ENCODE measurements at places on chromosomes 4 and X.

- no peak overlapping the region for H3K4me3 ChIP-seq
- no peak overlapping the region for H3K27ac ChIP-seq
- no peaks in the 10 kb centered on the region for H3K36me3 ChIP-seq
- no peaks in the 10 kb centered on the region for H3K27me3 ChIP-seq
These were observed 226.1 kb upstream of the KCNIP4 start for GRCh38 chr4:22174640-22175039.

GRCh38 chrX:6679988-6680387 is 145.1 kb upstream of the VCX3A start:
- no peaks in the 10 kb centered on the region for H3K36me3 ChIP-seq
- H3K27me3 ChIP-seq, result no peaks in the 10 kb centered on the region
- no peak overlapping the region for H3K27ac ChIP-seq
- peaks cover 9% of the 10 kb centered on the region for H3K4me1 ChIP-seq
- H3K4me3 ChIP-seq, result no peak overlapping the region
- no peak for DNase-seq

DNA sequence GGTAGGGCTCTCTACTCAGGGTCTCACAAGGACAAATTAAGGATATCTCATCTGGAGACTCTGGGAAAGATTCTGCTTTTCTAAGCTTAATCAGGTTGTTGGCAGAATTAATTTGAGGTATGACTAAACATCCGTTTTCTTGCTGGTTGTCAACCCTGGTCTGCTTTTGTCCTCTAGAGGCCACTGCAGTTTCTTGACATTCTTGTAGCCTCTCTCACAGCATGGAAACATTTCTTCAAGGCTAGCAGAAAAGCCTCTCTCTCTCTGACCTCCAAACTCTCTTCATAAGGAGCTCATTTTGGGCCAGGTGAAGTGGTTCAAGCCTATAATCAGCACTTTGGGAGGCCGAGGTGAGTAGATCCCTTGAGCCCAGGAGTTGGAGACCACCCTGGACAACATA is 749.5 kb upstream of the PCDH7 start:
- H3K4me1 ChIP-seq, result no peaks in the 10 kb centered on the region
- no peak overlapping the region for H3K27ac ChIP-seq

DNA sequence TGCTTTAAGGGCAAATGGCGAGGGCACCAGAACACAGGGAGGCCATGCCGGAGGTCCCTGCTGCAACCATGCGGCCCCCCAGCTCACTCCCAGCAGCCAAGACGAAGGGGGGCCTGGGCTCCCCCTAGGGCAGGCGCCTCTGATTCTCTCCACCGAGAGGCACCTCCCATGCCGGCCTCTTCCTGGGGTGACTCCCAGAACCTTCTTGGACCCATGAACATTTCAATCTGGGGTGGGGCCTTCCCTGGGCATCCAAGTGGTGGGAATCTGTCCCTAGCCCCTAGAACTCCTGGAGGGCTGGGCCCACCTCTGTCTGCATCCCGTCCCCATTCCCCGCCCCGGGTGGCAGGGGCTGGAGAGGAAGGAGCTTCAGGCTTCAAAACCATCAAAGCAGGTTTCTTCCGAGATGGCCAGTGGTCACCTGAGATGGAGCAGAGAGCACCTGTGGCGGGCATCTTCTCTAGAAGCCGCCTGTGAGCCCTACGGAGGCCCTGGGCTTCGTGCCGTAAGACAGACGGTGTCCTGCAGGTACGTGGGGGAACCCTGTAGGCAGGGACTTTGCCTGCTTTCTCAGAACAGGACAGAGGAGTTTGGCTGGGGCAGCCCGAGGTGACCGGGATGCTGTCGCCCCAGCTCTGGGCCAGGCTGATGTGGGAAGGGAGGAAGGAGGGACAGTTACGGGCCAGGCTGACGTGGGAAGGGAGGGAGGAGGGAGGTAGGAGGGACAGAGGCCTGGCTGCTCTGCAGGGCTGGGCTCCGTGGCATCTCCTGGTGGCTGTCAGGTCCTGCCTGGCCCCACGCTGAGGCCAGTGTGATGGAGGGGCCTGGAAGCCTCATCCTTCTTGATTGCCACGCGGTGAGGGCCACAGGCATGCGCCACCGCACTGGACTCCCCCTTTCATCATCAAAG is 6.8 kb upstream of the SLC25A6 start:
- DNase-seq, result no peak
- H3K27ac ChIP-seq, result no peak overlapping the region
- no peak overlapping the region for H3K4me3 ChIP-seq
- H3K4me1 ChIP-seq, result peaks cover 16% of the 10 kb centered on the region

DNA sequence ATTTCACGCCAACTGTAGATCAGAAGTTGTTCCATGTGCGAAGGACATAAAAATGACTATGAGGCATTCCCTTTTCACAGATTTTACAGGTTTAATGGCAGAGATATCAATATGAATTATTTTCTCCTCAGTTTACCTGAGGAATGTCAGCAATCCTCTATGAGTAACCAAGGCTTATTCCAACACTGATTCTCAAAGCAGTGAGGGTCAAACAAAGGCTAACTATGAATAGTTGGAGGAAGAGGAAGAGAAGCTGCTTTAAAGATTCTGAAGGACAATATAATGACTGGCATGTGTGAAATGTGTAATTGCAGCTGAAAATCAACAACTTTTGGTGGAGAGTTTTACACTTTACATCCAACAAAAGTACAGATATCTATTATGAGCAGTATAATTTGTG is 29.1 kb downstream of the NAF1 start:
- no peak overlapping the region for H3K27ac ChIP-seq
- H3K36me3 ChIP-seq, result peaks cover 78% of the 10 kb centered on the region
- no peak for DNase-seq
- H3K4me1 ChIP-seq, result no peaks in the 10 kb centered on the region
- no peaks in the 10 kb centered on the region for H3K27me3 ChIP-seq
- H3K4me3 ChIP-seq, result no peak overlapping the region

DNA sequence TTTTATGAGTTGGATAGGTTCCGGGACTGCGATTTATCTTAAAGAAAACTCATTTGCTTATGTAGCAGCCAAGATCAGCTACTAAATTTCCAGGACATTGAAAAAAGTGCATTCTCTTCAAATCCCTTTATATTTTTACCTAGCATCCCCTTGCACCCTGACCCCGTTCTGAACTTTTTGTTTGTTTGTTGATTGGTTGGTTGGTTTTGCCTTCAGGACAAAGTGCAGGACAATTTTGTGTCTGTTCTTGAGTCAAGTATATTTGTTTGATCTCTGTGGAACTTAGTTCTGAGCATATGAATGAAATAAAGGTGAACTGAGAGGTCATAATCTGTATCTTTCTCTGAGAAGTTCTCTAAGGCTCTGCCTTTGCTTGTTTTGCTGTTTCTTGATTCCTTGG is 12.8 kb upstream of the TAPT1 start:
- H3K27me3 ChIP-seq, result no peaks in the 10 kb centered on the region
- H3K4me1 ChIP-seq, result no peaks in the 10 kb centered on the region
- no peak for DNase-seq
- no peak overlapping the region for H3K4me3 ChIP-seq

DNA sequence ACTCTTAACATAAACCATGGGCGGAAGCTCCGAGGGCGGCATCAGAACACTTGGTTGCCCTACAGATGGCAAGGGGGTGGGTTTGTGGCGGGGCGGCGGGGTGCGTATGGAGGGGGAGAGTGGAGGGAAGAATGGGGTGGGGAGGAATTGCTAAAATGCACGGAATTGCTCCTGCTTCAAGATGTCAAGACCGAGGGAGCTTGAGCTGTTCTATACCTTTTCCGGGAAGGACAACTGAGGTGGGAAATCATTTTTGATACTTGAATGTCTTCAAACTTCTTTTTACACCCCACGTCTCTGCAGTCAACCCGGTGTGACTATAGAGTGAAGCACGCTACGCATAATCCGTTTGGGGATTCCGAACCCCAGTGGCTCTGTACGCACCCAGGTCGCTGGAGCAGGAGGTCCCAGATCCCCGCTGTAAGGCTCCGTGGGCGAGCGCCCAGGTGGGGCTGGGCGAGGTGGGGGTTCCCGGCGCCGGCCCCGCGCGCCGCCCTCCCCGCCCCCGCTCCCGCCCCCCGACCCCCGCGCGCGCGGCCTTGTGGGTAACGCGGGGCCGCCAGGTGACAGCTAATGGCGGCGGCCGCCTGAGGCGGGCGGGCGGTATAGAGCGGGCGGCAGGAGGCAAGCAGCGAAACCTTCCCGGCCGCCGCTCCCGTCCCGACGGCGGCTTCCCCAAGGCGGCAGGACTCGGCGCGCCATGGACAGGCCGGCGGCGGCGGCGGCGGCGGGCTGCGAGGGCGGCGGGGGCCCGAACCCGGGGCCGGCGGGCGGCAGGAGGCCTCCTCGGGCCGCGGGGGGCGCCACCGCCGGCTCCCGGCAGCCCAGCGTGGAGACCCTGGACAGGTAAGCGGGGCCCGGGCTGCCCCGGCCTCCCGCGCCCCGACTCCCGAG is at the start of gene MTMR1:
Gene MTMR1 (plus strand): TSS at position 566 of the 894 bp plus-strand sequence. CDS start 135 bp downstream, at position 701.
- no peaks in the 10 kb centered on the region for H3K36me3 ChIP-seq
- peak within 1 kb of the TSS; percentile 71 for H3K4me3 ChIP-seq
- DNase-seq, result peak; percentile 74
- peaks cover 42% of the 10 kb centered on the region for H3K4me1 ChIP-seq

- DNase-seq, result no peak
- no peaks in the 10 kb centered on the region for H3K36me3 ChIP-seq
- H3K27me3 ChIP-seq, result no peaks in the 10 kb centered on the region
- H3K27ac ChIP-seq, result no peak overlapping the region
These were observed 20.4 kb downstream of the SPCS3 start for GRCh38 chr4:176339936-176340761.

- DNase-seq, result no peak
- H3K27me3 ChIP-seq, result no peaks in the 10 kb centered on the region
- no peak overlapping the region for H3K27ac ChIP-seq
- no peak overlapping the region for H3K4me3 ChIP-seq
- H3K4me1 ChIP-seq, result no peaks in the 10 kb centered on the region
These were observed 23.7 kb upstream of the NEIL3 start for GRCh38 chr4:177285953-177286352.

GRCh38 chr4:81538716-81539427 is 67.2 kb upstream of the RASGEF1B start:
- no peaks in the 10 kb centered on the region for H3K4me1 ChIP-seq
- no peak overlapping the region for H3K4me3 ChIP-seq
- H3K27me3 ChIP-seq, result no peaks in the 10 kb centered on the region
- DNase-seq, result no peak

DNA sequence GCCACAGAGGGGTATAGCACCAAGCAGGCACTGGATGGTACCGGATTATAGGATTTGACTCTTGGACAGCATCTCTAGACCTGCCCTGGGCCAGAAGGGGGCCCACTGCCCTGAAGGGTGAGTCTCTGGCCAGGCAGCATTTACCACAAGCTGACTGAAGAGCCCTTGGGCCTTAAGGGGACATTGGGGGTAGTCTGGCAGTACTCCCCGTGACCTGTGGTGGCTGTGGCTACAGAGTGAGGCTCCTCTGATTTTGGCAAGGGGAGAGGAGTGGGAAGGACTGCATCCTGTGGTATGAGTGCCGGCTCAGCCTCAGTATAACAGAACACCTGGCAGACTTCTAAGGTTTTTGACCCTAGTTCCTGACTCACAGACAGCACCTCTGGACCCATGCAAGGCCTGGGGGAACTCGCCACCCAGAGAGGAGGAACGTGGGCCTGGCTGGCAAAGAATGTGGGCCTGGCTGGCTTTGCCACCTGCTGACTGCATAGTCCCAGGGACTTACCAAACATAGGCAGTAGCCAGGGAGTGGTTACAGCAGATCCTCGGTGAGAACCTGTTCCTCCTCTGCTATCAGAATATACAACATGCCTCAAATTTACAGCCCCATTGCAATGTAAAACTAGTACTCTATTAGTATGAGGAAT is 48.1 kb downstream of the ABCB7 start:
- H3K4me1 ChIP-seq, result no peaks in the 10 kb centered on the region
- H3K27ac ChIP-seq, result no peak overlapping the region
- H3K36me3 ChIP-seq, result no peaks in the 10 kb centered on the region

GRCh38 chr4:123430031-123430430 is 33.4 kb downstream of the SPRY1 start:
- H3K27me3 ChIP-seq, result no peaks in the 10 kb centered on the region
- H3K36me3 ChIP-seq, result no peaks in the 10 kb centered on the region
- H3K4me3 ChIP-seq, result no peak overlapping the region

GRCh38 chrX:115592997-115593734 is 32.2 kb downstream of the PLS3 start:
- H3K27ac ChIP-seq, result no peak overlapping the region
- H3K27me3 ChIP-seq, result no peaks in the 10 kb centered on the region
- no peak overlapping the region for H3K4me3 ChIP-seq
- no peaks in the 10 kb centered on the region for H3K4me1 ChIP-seq
- no peaks in the 10 kb centered on the region for H3K36me3 ChIP-seq

DNA sequence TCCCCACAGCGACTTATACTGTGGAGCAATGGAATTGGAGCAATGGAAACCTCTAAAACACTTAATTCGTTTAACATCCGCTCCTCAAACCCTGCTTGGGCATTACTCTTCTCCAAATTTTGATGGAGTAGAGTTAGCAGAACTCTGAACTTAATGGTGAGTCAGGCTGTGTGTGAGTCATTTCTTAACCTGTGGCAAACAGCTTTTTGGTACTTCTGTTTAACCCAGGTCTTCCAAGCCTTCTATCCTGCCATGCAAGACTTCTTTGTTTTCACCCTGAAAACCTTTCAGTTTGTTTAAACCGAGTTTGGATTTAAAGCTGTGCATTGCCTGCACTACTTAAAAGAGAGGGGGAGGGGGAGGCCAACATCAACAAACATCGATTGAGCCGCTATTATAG is 3.6 kb upstream of the AMOT start:
- no peak overlapping the region for H3K4me3 ChIP-seq
- H3K27me3 ChIP-seq, result no peaks in the 10 kb centered on the region
- H3K36me3 ChIP-seq, result no peaks in the 10 kb centered on the region
- H3K4me1 ChIP-seq, result no peaks in the 10 kb centered on the region
- no peak for DNase-seq

- DNase-seq, result no peak
- H3K36me3 ChIP-seq, result no peaks in the 10 kb centered on the region
- H3K4me3 ChIP-seq, result no peak overlapping the region
- H3K4me1 ChIP-seq, result no peaks in the 10 kb centered on the region
These were observed 605 bp upstream of the FAT1 start for GRCh38 chr4:186724058-186724863.

GRCh38 chr4:120842031-120842430 is 80.5 kb downstream of the PRDM5 start:
- H3K4me3 ChIP-seq, result no peak overlapping the region
- H3K27ac ChIP-seq, result no peak overlapping the region
- H3K4me1 ChIP-seq, result no peaks in the 10 kb centered on the region
- no peak for DNase-seq

GRCh38 chr4:184263461-184263860 is 45.8 kb upstream of the ENPP6 start:
- peaks cover 51% of the 10 kb centered on the region for H3K4me1 ChIP-seq
- no peaks in the 10 kb centered on the region for H3K36me3 ChIP-seq
- H3K27me3 ChIP-seq, result no peaks in the 10 kb centered on the region
- no peak overlapping the region for H3K4me3 ChIP-seq
- no peak overlapping the region for H3K27ac ChIP-seq

- no peak overlapping the region for H3K4me3 ChIP-seq
- no peaks in the 10 kb centered on the region for H3K36me3 ChIP-seq
- no peaks in the 10 kb centered on the region for H3K27me3 ChIP-seq
- no peak for DNase-seq
These were observed 66.5 kb downstream of the PDHA1 start for GRCh38 chrX:19410259-19410658.
